ENCODE measurements at places on chromosomes 16 and 17.

GRCh38 chr17:49508061-49508865 is 13.2 kb downstream of the NGFR start:
- DNase-seq, result no peak

DNA sequence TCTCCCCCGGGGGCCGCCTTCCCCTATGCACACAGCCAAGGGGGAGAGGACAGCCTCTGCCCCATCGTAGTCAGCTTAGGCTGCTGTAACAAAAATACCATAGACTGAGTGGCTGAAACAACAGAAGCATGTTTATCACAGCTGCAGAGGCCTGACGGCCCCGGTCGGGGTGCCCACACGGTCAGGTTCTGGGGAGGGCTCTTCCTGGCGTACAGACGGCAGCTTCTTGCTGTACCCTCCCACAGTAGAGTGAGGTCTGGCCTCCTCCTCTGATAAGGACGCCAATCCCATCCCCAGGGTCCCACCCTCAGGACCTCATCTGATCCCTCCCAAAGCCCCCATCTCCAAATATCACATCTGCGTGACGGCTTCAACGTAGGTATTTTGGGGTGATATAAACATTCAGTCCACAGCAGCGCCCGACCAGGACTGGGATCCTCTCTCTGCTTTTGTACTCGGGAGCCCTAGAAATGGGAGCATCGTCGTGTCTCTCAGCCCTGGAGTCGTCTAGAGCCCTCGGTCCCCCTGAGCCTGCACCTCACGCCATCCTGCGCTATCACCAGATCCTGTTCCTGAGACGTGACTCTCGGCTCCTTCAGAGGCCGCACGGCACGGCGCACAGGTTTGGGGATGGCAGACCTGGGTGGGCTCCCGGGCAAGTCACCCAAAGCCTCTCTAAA is 67.8 kb downstream of the RPH3AL start:
- no peak for DNase-seq

DNA sequence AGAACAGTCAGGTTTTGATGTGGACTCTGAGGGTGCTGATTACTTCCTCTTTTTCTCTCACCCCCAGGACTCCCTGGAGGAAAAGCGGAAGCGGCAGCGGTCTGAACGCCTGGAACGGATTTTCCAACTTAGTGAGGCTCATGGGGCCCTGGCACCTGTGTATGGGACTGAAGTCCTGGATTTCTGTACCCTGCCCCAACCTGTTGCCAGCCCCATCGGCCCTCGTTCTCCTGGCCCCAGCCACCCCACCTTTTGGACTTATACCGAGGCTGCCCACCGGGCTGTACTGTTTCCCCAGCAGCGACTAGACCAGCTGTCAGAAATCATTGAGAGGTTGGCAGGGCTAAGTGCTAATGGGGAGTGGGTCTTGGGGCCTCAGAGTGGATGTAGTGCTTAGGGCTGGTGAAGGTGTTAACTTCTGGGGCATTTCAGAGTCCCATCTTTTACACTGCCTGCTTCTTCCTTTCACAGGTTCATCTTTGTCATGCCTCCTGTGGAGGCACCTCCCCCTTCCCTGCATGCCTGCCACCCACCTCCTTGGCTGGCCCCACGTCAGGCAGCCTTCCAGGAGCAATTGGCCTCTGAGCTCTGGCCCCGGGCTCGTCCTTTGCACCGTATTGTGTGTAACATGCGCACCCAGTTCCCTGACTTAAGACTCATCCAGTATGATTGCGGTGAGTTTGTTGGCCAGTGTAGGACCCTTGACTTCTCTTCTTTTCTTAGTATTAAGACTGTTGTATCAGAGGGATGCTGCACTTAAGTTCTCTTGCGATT is 19.1 kb upstream of the PHKG2 start:
- no peak for DNase-seq

DNA sequence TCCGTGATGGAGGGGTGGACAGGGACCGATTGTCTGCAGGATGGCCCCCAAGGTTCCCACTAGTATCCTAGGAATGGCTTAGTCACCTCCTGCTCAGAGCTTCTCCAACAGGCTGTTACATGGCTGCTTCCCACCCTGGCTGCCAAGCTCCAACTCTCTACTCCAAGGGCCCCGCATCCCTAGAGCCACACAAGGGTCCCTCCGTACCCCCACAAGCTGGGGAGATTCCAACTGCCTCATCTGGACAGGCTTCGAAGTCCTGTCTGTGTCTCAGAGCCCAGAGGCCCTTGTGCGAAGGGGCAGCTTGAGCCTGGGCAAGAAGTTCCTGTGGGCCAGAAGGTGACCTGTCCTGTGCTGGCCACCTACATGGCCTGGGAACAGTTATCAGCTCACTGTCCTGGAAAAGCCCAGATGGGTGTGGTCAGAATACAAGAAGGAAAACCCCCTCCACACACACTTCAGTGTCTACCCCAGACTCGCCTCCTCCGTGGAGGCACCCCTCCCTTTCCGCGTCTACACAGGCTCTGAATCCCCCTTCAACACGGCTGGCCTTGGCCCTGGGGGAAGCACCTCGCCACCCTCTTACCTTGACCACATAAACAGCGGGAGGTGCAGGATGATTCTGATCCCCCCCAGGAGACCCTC is 586 bp downstream of the MEAK7 start:
- no peak for DNase-seq

- DNase-seq, result no peak
Measured at GRCh38 chr17:35227546-35227945, 15.3 kb upstream of the SLFN5 start.

DNA sequence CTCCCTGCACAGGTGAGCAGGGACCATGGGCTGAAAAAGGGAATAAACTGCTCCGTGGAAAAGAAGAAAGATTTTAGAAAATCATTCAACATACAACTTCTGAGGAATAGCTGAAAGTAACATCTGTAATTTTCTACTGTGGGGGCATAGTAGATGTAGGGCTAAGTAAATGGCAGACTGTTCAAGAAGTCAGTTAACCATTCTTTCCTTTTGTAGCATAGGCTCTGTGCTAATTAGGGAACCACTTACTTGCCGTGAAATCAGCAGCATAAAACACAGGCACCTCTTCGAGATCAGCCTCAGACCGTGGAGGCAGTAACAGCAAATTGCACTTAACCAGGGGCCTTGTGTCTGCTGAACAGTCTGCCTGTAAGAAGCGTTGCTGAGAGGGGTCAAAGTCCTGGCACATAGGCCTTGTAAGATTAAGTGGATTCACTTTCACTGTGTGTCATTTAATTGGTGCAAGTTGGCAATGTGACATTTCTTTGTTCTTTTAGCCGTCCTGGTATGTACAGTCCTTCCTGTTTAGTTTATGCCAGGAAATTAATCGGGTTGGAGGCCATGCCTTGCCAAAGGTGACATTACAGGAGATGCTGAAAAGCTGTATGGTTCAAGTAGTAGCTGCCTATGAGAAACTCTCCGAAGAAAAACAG is 10.4 kb downstream of the COG1 start:
- DNase-seq, result no peak

DNA sequence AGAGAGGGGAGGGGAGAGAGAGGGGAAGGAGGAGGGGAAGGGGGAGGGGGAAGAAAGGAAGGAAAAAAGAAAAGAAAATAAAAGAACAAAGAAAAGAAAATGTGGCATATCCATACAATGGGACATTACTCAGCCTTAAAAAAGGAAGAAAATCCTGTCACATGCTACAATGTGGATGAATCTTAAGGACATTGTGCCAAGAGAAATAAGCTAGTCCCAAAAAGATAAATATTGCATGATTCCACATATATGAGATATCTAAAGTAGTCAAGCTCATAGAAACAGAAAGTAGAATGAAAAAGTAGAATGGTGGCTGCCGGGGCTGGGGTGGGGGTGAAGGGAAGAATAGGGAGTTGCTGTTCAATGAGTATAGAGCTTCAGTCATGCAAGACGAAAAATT is 40.4 kb downstream of the CNGB1 start:
- no peak for DNase-seq

DNA sequence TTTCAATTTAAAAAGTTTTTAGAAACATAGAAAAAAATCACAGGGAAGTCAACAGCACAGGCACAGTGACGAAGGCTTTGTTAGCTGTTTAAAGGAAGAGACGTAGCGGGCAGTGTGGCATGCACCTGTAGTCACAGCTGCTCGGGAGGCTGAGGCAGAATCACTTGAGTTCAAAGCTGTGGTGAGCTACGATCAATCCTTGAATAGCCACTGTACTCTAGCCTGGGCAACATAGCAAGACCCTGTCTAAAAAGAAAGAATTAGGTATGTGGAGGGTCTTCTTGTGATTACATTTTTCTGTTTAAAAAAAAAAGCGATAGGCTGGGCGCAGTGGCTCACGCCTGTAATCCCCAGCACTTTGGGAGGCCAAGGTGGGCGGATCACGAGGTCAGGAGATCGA is 50.1 kb downstream of the FOXK2 start:
- DNase-seq, result no peak

DNA sequence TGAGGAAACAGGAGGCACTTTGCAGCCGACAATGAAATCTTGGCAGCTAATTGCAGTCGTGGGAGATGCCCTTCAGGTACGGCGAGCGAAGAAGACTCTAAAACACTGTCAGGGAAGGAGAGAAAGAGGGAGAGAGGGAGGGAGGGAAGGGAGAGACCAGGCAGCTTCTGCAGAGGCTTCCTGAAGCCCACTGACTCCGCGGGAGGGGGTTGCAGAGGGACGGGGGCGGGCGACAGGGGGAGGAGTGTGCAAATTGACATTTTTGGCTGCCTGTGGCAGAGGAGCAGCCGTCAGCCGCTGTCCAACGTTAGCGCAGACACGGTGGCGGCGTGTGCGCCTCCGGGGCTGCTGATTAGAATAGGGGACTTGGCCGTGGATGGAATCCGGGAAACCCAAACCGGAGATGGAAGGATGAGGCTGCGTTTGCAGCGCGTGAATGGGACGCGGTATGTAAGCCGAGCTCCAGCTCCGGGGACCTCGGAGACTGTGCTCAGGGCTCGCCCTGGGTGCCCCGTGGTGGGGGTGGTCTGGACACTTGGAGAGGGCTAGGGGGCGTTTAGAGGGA is 849.1 kb upstream of the RBFOX1 start:
- DNase-seq, result no peak
